ENCODE measurements at places on chromosomes 2 and 18. TPM values are rescaled to one million over a fixed set of nuclear protein-coding genes. Genes with fewer than 3 reads are reported as not detected.

TXNDC2 gene
- total RNA-seq: not detected

CHRND gene
- not detected for total RNA-seq

METTL8 gene
- total RNA-seq: 39.3 TPM

RAB31 gene
- total RNA-seq: 12.9 TPM

CDH20 gene
- not detected for total RNA-seq

TMEFF2 gene
- total RNA-seq: 0.03 TPM

VAMP8 gene
- 51.9 TPM for total RNA-seq

DNA sequence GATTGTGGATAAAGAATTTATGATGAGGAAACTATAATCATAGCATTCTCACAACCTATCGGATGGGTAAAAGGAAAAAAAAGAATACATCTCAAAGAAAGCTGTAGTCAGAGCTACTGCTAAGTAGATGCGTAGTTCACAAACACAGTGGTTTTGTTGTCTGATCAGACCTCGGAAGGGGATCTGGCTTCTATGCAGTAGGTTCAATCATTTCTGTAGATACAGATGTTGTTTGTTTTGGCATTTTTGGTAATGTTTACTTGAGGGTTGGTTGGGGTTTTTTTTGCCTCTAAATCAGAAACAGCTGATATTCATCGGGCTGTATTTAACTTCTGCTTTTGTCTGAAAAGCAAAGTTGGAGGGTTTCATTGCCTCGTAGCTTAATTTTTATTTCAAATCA lies 42.1 kb downstream of the NPAS2 start:
- DNase-seq: no peak

- DNase-seq: no peak
Observed at GRCh38 chr2:207475546-207475945, 54.2 kb upstream of the CREB1 start.

DNA sequence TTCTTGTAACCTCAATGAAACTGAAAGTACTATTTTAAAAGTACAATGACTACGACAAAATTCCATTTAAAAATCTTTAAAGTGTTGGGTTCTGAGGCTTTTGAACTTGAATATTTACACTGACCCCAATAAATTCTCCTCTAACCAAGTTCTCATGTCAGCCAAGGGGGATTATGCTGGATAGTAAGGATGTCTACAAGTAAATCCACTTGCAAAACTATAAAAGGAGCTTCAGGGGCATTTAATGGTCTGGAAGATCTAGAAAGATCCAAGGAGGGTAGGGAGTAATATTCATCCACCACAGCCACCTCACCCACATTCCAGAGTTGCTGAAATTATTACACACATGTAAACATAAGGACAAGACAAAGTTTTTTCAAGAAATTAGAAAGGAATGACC lies 81.8 kb downstream of the ST6GAL2 start:
- no peak for DNase-seq

DNA sequence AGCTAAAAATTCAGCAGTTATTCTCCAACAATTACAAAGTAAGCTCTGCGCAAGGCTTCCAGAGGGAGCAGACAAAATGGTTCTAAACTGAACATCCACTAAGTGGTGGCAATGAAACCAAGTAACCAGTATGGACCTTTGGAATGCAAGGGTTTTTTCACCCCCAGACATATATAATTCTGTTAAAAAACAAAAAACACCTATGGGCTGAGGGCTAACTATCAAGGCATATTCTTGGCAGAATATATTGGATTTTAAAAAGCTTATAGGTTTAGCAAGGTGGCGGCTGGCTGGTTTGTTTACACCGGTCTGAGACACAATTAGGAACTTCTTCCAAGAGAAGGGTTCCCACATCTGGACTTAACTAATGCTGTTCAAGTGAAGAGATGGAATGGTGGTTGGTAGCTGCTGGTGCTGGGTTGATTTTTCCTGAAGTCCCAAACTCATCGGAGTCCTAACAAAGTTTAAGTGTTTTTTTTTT lies 2.8 kb downstream of the ZFP36L2 start:
- DNase-seq: peak; percentile 32

DNA sequence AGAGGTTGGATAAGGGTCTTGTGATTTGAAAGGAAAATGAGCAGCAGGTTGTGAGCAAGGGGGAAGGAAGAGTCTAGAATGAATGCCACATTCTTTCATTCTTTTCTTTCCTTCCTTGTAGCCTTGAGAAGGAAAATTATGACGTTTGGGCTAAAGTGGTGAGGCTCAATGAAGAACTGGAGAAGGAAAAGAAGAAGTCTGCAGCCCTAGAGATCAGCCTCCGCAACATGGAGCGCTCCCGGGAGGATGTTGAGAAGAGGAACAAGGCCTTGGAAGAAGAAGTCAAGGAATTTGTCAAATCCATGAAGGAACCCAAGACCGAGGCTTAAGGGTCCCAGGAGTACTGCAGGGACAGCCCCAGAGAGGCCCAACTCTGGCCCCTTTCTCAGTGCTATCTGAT lies 45.3 kb downstream of the BMP10 start:
- no peak for DNase-seq

DNA sequence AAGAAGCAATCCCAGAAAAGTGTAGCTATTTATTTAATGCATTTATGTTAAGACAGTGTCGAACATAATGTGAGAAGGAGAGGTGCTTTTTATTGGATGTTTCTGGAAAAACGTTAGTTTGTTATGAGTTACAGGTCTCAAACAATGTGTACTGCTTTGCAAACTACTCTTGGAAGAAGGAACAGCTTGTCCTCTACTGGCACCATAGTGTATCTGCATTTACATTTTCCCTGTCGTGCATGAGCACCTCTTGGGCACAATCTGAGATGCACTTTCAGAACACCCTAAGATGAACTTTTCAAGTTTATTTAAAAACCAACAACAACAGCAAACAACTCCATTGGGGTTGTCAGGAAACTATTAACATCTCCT lies 22.8 kb downstream of the CCNYL1 start:
- DNase-seq: peak; percentile 57

DNA sequence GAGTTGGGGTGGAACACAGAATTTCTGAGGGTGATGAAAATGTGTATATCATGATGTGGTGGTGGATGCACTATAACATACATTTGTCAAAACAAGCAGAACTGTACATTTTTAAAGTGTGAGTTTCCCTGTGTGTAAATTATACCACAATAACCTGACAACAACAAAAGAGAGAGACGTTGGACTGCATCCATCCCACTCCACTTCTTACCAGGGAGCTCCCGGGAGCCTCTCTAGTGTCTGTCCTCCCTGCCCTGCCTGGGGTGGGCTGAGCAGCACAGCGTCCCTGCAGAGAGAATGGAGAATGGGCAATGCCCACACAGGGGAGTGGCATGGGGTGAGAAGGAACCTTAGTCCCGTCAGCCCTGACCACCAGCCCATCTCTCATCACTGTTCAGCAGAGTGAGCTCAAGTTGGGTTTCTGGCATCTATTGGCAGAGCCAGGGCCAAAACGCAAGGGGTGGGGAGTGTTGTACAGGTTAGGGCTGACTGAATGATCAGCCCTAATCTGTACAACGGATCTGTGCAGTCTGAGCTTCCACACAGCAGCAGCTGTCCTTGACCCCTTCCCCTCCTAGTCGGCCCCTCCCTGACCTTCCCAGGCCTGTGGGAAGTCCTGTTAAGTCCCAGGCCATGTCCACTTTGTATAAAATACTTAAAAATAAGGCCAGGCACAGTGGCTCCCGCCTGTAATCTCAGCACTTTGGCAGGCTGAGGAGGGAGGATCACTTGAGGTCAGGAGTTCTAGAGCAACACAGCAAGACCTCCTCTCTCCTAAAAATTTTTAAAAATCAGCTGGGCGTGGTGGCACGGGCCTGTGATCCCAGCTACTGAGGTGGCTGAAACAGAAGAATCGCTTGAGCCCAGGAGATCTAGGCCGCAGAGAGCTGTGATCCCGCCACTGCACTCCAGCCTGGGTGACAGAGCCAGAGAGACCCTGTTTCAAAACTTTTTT lies 3.3 kb upstream of the PROC start:
- no peak for DNase-seq

- DNase-seq: no peak
Observed at GRCh38 chr2:229856413-229856812, 65.4 kb downstream of the TRIP12 start.

GRCh38 chr2:55856936-55857335 lies 66.6 kb downstream of the EFEMP1 start:
- DNase-seq: no peak

GRCh38 chr2:64246962-64247361 lies 102.7 kb upstream of the PELI1 start:
- DNase-seq: no peak

- DNase-seq: peak; percentile 81
Observed at GRCh38 chr2:11073251-11073650, 82.0 kb upstream of the SLC66A3 start.

- DNase-seq: no peak
Observed at GRCh38 chr2:26363323-26363722, 16.7 kb upstream of the ADGRF3 start.

DNA sequence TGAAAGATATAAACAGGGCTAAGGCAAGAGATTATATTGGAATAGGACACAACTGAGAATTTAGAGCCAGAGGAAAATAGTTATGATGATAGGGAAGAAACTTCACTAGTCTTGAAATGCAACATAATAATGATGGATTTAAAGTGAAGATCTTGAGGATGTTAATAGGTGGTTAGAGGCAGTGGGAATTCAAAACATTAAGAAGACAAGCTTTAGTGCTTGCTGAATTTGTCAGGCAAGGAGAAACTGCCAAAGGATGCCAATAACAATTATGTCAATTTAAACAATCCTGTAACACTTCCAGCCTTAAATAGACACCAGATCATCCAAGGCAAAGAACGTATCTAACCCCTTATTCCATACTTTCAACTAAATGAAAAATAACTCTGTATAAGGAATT lies 330.1 kb downstream of the ERBB4 start:
- no peak for DNase-seq

GRCh38 chr2:112295407-112296078 lies 20.1 kb downstream of the ZC3H6 start:
- no peak for DNase-seq

DNA sequence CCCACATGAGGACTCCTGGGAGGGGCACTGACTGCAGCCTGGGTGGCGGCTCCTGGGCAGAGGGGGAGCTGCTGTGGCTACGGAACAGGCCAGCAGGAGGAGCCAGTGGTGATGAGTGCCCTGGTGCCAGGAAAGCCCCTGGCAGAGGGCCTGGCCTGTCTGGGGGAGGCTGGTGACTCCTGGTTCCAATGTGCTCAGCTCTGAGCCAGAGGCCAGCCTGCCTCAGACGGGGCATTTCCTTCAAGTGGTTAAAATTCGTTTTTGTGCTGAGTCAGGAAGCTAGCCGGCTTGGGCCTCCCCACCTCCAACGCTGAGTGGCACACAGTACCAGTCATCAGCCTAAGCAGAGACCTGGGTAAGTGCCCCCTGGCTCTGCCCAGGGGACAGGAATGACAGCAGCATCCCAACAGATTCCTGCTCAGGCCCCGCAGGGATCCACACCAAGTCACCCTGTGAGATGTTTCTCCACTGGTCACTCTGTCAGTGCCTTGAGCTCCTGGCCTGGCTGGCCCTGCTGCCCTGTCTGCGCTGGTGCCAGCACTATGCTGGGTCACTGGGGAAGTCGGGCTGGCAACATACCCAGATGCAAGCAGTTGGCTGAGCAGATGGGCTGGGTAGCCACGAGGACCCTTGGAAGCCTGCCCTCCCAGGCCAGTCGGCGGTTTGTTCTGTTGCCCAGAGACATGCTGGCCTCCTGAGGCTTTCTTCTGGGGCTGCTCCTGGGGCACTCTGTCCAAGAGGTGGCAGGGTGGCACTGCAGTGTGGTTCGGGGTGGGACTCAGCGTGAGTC lies 7.1 kb upstream of the KLF11 start:
- DNase-seq: peak; percentile 67

DNA sequence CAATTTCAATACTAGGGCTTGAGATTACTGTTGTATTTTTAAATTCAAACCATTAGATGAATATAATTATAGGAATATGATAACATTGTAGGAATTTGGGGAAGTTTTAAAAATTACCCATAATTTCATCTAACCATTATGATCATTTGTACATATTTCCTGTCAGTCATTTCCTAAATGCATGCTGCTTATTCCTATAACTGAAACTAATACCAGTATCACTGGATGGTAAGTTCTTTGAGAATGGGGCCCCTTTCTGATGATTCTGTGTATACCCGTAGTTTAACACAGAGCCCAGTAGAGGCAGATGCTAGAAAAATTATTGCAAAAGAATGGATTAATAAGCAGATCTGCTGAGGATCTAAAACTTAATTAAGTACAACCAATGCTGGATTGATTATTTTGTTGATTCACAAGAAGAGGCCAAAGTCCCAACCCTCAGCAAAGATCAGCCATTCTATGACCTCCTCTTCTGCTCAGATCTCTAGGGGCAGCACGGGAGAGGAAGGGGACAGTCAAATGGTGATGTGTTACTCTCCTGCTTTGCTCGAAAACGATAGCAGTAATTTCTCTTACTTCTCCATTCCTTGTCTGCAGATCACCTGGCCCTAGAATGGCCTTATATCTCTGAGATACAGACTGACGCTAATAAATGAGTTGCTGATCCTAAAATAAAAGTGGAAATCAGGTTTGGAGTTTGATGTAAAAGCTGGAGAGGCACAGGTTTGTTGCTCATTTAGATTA lies 69.5 kb upstream of the PELI1 start:
- no peak for DNase-seq

GRCh38 chr2:200447139-200447855 lies 62.6 kb downstream of the KCTD18 start:
- no peak for DNase-seq

DNA sequence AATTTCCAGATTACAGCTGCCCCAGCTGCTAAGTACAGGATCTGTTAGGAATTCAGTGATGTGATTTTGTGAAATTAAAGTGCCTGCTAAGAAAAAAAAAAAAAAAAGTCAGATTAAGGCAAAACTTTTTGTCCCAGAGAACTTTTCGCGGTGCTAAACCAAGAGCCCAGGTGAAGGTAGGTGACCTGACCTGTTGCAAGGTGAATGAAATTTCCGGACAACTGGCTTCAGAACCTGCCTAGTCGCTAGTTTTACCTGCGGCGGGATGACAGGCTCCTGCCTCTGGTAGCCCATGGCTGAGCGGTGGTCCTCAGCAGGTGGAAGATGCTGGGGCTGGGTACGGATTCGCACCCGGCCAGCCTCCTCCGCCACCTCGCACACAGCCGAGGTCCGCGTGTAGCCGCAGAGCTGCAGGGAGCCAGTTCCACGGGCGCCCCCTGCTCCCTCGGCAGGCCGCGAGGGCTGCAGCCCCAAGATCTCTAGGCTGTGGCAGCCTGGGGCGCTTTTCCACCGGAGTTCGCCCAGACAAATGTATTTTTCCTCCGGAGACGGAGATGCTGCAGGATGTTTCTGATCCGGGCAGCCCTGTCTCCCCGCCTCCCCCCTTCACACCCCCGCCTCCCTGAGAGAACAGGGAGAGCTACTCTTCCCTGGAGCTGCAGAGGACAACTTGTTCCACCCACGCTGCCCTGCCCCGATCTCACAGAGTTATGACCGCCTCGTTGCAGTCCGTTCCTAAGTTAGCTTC lies at the start of gene SLC38A11:
Gene SLC38A11 (minus strand): TSS at position 572 of the 748 bp plus-strand sequence. CDS start 278 bp downstream, at position 294.
- no peak for DNase-seq

Data from SK-MEL-5 (cell line).